Ascending aorta (tissue), 2 donors: ENCODE measurements at places on chromosomes 7 and 10. TPM values are rescaled to one million over a fixed set of nuclear protein-coding genes. Genes with fewer than 3 reads are reported as not detected.
A peak's percentile ranks its signal among the peaks of the same experiment; 100 is the strongest.

GRCh38 chr10:121425623-121426022 lies 172.6 kb downstream of the FGFR2 start:
- no peak for DNase-seq
- H3K4me3 ChIP-seq: no peak overlapping the region
- H3K36me3 ChIP-seq: no peaks in the 10 kb centered on the region
- no peaks in the 10 kb centered on the region for H3K4me1 ChIP-seq

C10orf67 gene
- not detected for total RNA-seq

- no peaks in the 10 kb centered on the region for H3K27me3 ChIP-seq
- H3K36me3 ChIP-seq: no peaks in the 10 kb centered on the region
- no peaks in the 10 kb centered on the region for H3K4me1 ChIP-seq
- H3K27ac ChIP-seq: no peak overlapping the region
- DNase-seq: no peak
Measured at GRCh38 chr10:52777414-52777813, 4.8 kb upstream of the MBL2 start.

- no peaks in the 10 kb centered on the region for H3K36me3 ChIP-seq
- no peak overlapping the region for H3K4me3 ChIP-seq
- no peak overlapping the region for H3K27ac ChIP-seq
- H3K27me3 ChIP-seq: no peaks in the 10 kb centered on the region
- H3K4me1 ChIP-seq: no peaks in the 10 kb centered on the region
- DNase-seq: peak; percentile 81
Measured at GRCh38 chr10:110746254-110746826, 102.2 kb downstream of the RBM20 start.

DNA sequence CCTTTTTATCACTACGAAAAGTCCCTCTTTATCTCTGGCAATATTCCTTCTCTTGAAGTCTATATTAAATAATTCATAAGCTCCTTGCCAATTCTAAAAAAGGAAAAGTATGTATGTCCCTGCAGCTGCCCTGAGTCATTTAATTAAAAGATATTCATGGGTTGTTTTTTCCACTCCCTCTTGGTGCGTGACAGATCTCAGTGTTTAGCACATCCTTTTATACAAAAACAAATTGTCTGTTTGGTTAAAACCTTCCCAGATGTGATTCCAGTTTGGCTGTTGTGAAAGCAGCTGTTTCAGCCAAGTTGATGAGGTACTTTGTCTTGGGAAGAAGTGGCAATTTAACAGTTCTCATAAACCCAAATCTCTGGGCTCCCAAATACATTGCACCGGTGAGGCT lies 33.8 kb upstream of the PRLHR start:
- no peak overlapping the region for H3K4me3 ChIP-seq
- DNase-seq: no peak
- no peaks in the 10 kb centered on the region for H3K27me3 ChIP-seq
- H3K36me3 ChIP-seq: no peaks in the 10 kb centered on the region

NPY gene
- not detected for total RNA-seq

DNA sequence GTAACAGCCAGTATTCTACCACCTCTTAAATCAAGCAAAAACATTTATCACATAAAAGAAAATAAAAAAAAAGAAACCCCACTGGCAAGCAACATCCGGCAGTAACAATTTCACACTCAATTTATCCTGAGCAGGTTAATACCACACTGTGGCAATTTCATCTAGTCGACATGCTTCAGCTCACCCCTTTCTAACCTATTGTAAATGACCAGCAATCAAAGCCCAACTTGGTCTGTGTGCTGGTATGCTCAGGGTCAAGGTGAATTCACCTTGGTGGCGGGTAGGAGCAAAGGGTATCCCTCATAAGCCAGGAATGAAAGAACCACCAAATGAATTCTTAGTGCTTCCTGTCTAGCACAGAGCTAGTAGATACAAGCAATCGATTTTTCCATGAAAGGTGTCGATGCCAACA lies 109.1 kb upstream of the AFAP1L2 start:
- no peaks in the 10 kb centered on the region for H3K27me3 ChIP-seq
- no peak overlapping the region for H3K4me3 ChIP-seq
- no peaks in the 10 kb centered on the region for H3K4me1 ChIP-seq
- DNase-seq: no peak
- H3K27ac ChIP-seq: no peak overlapping the region

- no peak overlapping the region for H3K4me3 ChIP-seq
- H3K27ac ChIP-seq: no peak overlapping the region
- H3K27me3 ChIP-seq: no peaks in the 10 kb centered on the region
- no peak for DNase-seq
- no peaks in the 10 kb centered on the region for H3K36me3 ChIP-seq
Measured at GRCh38 chr10:88036126-88036525, 172.7 kb downstream of the PTEN start.

HMX3 gene
- total RNA-seq: not detected

FANK1 gene
- not detected for total RNA-seq

DNA sequence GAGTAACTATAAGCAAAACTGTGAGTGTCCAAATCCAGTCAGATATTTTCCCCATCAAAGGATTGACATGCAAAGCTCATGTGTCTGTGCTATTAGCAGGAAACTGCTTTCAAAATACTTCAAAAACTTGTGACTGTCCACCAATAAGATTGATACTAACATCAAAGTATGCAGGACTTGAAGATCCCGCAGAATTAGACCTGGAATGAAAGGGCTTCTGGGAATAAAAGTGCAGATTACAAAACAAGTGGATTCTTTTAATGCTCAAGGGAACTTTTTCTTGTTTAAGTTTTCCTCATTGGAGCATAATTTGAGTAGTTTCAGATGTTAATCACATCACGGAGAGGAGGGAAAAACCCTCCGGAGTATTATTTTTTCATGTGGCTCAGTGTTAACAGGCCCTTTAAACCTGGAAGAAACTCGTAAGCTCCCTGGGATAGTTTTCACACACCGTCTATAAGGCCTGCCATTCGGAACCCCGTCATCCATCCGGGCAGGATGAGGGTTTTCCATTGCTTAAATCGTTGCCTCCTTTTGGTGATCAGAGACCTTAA lies 33.9 kb upstream of the MKX start:
- H3K27me3 ChIP-seq: no peaks in the 10 kb centered on the region
- no peak for DNase-seq

DNA sequence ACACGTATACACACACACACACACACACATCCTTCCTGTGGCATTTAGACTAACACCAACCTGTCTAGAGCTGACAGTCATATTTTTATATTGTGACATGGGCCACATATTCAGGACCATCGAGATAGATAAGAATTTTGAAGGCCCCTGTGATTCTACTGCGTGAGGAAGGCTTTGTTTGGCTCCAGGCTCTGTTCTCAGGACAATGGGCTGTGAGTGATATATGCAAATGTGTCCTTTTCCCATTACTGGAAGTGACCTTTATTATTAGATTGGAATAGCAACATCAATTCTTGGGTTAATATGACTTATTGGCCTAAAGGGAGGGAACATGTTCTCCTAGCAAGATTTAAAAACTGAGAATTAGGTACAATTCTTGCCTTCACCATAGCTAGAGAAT lies 156.1 kb downstream of the SPAG6 start:
- H3K4me1 ChIP-seq: no peaks in the 10 kb centered on the region
- no peak overlapping the region for H3K4me3 ChIP-seq
- no peaks in the 10 kb centered on the region for H3K36me3 ChIP-seq
- DNase-seq: no peak
- no peak overlapping the region for H3K27ac ChIP-seq

- H3K4me1 ChIP-seq: no peaks in the 10 kb centered on the region
- H3K27me3 ChIP-seq: no peaks in the 10 kb centered on the region
- no peak for DNase-seq
- no peak overlapping the region for H3K27ac ChIP-seq
Measured at GRCh38 chr7:127718340-127718679, 66.3 kb downstream of the SND1 start.

- H3K27me3 ChIP-seq: no peaks in the 10 kb centered on the region
- no peaks in the 10 kb centered on the region for H3K36me3 ChIP-seq
- no peak overlapping the region for H3K4me3 ChIP-seq
- DNase-seq: no peak
Measured at GRCh38 chr10:34710391-34710751, 104.7 kb downstream of the PARD3 start.

C10orf90 gene
- total RNA-seq: not detected

GRCh38 chr10:72044417-72045041 lies 43.8 kb downstream of the SPOCK2 start:
- H3K36me3 ChIP-seq: no peaks in the 10 kb centered on the region
- no peaks in the 10 kb centered on the region for H3K4me1 ChIP-seq
- H3K27ac ChIP-seq: peak overlapping the region; percentile 79
- H3K4me3 ChIP-seq: peak overlapping the region; percentile 28

EVX1 gene
- not detected for total RNA-seq

SLC18A3 gene
- total RNA-seq: not detected

DNA sequence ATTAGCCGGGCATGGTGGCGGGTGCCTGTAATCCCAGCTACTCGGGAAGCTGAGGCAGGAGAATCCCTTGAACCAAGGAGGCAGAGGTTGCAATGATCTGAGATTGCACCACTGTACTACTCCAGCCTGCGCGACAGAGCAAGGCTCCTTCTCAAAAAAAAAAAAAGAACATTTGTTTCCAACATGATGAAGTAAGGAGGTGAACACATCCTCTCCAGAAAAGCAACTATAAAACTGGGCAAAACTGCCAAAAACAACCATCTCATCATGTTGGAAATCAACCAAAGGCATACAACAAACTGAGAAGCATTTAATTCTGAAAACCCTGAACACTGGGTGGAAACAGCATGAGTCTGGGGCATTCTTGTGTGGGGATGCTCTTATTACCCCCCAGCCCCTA lies 14.3 kb downstream of the PRTFDC1 start:
- no peak overlapping the region for H3K27ac ChIP-seq
- H3K27me3 ChIP-seq: no peaks in the 10 kb centered on the region
- H3K4me3 ChIP-seq: no peak overlapping the region
- H3K4me1 ChIP-seq: no peaks in the 10 kb centered on the region
- H3K36me3 ChIP-seq: no peaks in the 10 kb centered on the region

DNA sequence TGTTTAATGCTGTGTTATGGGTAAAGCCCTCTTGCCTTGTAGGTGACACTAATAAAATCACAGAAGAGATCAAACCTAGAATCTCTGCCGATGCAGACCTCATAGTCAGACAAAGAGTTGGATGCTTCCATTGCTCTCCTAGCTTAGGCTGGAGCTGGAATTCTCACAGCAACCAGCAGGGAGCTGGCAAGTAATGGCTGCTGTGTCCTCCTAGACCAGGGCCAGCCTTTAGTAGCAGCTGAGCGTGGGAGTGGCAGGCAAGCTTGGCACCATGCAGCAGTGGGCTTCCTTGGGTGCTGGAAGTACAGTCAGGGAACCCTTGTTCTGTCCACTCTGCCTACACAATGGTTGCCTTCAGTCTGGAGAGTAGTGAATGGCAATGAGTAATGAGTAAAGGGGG lies 598.3 kb upstream of the GALNT17 start:
- no peaks in the 10 kb centered on the region for H3K36me3 ChIP-seq
- H3K27ac ChIP-seq: no peak overlapping the region
- no peak overlapping the region for H3K4me3 ChIP-seq
- no peaks in the 10 kb centered on the region for H3K27me3 ChIP-seq
- H3K4me1 ChIP-seq: no peaks in the 10 kb centered on the region

GRCh38 chr7:143318661-143319060 lies 2.8 kb downstream of the CLCN1 start:
- no peaks in the 10 kb centered on the region for H3K27me3 ChIP-seq
- H3K4me3 ChIP-seq: no peak overlapping the region
- no peak overlapping the region for H3K27ac ChIP-seq
- H3K4me1 ChIP-seq: no peaks in the 10 kb centered on the region

- DNase-seq: peak; percentile 46
- no peaks in the 10 kb centered on the region for H3K36me3 ChIP-seq
- no peaks in the 10 kb centered on the region for H3K27me3 ChIP-seq
- no peak overlapping the region for H3K4me3 ChIP-seq
- H3K4me1 ChIP-seq: peaks cover 17% of the 10 kb centered on the region
Measured at GRCh38 chr10:124142006-124142739, 48.8 kb upstream of the CHST15 start.

DNA sequence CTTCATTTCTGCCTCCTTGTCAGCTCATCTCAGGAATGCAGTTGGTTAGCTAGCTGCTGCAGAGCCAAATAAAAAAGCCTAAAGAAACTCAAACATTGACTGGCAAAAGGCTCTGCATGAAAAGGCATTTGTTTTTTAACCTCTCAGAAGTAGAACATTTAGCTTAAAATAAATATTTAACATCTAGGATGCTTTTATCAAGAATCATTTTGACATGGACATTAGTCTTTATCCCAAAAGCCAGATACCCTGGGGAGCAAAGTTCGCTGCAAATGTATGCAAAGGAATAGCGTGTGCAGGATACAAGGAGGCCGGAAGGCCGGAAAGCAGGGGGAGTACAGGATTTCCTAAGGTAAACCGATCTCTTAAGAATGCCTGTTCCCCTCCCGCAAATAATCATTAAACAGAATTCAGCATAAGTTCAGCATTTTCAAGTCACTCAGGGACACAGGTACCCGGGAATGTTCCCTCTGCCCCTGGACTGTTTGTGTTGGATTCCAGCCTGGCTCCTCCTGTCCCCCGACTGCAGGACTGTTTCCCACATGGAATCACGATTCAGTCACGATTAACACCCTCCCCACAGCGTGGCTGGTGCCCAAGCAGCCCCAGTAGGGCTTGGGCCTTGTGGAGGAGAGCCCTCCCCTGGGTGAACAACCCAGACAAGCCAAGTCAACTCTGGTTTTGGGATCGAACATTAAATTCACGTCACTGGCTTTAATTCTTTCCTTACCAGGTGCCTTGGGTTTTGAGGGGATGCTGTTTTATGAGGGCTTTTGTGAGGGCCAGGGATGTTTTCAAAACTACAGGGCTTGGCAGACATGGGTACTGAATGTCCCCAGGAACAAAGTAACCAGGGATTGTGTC lies 97.8 kb downstream of the HIPK2 start:
- DNase-seq: peak; percentile 74
- H3K4me3 ChIP-seq: no peak overlapping the region
- H3K27ac ChIP-seq: peak overlapping the region; percentile 93
- H3K4me1 ChIP-seq: peaks cover 47% of the 10 kb centered on the region
- no peaks in the 10 kb centered on the region for H3K27me3 ChIP-seq

DNA sequence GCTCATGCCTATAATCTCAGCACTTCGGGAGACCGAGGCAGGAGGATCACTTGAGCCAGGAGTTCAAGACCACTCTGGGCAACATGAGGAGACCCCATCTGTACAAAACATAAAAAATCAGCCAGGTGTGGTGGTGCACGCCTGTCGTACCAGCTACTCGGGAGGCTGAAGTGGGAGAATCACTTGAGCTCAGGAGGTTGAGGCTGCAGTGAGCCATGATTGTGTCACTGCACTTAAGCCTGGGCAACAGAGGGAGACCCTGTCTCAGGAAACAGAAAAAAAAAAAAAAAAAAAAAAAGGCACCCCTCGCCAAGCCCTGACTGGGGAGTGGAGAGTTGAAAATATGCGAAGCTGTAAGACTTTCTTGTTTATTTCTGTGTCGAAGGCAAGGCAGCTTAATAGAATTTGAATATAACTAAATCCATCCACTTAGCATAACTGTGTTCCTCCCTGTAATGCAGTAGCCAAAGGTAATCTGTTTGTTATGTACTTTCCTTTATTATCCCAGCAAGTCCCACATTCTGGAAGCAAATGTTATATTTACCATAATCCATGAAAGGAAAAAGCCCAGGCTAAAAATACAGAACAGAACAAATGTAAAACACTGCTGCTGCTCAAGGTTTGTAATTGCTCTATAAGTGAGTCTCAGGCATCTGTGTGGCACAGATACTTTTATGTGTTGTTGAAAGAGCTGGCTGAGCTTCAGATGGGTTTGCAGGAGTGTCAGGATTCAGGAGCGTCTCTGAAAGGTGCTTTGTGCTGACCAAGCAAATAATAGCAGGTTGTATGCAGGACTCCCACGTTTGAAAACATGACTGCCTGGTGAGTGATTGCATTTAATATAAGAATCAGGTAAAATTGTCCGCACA lies 127.2 kb downstream of the CELF2 start:
- no peaks in the 10 kb centered on the region for H3K36me3 ChIP-seq
- no peak overlapping the region for H3K27ac ChIP-seq
